ENCODE measurements at places on chromosomes 7 and 10.

- DNase-seq: no peak
Observed at GRCh38 chr7:121337398-121337797, 8.6 kb downstream of the WNT16 start.

- DNase-seq: peak; percentile 76
Observed at GRCh38 chr10:110530131-110530831, 32.6 kb downstream of the DUSP5 start.

- peak; percentile 12 for DNase-seq
Observed at GRCh38 chr10:132865851-132866600, 76.3 kb downstream of the CFAP46 start.

DNA sequence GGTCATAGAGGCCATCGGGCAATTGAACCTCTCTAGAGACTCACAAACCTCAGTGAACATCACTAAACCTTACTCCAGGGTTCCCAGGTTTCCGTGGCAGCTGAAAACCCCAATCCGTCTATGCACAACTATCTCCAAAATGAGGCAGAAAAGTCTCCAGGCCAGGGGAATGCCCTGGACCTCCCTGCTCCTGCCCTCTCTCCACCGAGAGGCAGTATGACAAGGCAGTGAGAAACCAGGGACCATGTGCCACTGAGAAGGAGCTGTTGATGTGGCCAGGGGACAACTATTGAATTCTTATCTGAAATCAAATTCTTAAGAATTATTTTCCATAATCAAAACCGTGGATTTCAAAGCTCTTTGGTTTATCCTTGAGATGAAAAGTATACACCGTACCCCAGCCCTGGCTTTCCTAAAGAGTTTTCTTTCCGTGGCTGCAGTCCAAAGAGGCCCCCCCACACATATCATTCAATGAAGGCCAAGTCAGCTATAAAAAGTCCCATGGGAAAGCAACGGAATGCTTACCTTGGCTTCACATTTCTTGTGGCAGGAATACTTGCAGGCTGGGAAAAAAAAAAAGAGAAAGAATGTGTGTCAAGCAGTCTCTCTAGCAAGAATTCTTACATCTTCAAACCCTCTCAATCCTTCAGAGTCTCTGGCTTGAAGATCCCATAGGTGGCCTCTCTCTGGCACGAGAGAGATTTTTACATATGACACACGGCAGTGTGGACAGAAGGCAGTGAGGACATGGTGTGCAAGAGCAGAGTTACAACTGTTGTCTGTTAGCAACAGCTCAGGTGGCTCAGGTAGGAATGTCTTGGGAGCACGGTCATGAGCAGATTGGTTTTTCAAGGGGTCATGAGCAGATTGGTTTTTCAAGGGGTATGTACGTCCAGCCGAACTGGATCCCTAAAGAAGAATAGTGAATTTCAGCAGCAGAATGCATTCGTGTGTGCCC, 75.2 kb downstream of the TNS3 start:
- DNase-seq: no peak

GRCh38 chr10:131698232-131698631, 202.6 kb upstream of the PPP2R2D start:
- DNase-seq: no peak

DNA sequence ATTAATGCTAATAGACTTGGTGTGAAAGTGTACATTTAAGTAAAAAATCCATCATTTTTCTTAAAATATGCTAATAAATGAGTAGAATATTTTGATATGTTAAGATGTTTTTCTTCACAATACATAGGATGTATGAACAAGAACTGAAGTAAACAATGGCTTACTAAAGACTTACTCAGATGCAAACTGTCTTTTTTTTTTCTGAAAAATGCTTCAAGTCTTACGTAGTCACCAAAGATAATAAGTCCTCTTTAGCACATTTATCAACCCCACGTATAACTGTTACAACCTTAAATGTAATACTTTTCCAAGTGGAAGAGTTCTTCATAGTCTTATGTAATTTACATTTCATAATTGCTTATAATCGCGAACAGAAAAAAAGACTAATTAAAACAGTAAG, 54.8 kb downstream of the MDFIC start:
- DNase-seq: no peak

DNA sequence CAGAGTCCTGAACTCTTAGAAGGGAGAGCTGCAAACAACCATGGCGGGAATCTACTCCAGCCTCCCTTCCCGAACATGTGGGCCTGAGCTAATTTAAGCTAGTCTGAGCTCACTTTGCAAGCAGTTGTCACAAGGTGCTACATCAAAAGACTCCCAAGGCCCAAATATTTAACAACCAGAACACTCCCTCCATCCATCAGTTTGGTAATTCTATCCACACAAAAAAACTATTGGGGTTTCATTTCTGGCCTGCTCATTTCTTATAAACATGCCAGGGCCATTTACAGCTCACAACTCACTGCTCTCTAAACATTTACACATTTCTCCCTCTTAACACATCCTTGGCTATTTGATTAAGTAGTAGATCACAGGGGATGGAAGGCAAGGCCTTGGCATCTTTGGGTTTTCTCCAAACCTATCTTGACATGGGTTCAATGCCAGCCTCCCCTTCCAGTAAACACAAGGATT, 263.4 kb downstream of the KCNMA1 start:
- DNase-seq: no peak

DNA sequence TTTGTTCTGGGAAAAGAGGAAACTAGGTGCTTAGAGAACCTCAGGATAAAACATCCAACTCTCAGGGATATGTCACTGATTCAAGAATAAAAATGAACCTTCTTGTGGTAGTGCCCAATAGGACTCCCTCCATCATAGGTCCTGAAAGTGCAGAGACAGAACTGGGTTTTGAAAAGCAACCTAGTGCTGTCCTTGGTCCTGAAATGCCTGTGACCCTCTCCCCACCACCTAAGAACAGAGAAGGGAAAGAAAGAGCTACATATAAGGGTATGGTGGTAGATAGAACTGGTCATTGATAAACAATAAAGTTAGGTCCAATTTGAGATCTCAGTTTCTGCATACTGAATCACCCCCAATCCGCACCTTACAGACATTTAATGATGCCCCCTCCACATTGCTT, 953.3 kb downstream of the XPNPEP1 start:
- DNase-seq: no peak

DNA sequence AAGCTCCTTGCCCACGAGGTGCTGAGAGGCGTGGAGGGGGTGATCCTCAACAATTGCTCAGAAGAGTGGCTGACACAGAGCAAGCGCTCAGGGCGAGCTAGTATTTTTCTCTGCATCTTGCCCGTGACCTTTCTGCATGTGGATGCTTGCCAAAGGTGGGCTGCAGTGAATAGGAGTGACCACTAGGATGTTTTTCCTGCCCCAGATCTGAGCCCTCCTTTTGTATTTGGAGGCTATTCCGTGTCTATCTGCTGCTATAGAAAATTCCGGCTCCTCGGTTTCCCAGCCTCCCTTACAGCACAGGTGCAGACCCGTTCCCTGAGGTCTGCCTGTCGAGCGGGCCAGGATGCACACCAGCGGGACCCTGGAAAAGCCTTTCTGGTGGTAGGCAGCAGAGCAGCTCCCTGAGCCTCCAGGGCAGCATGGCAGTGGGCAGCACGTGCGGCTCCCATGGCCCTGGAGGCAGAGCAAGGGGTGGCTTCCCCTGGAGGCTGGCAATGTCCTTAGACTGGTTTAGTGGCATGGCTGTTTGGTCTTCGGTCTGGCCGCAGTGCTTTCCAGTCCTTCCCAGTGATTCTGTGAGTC, 145.1 kb upstream of the PCBD1 start:
- no peak for DNase-seq

DNA sequence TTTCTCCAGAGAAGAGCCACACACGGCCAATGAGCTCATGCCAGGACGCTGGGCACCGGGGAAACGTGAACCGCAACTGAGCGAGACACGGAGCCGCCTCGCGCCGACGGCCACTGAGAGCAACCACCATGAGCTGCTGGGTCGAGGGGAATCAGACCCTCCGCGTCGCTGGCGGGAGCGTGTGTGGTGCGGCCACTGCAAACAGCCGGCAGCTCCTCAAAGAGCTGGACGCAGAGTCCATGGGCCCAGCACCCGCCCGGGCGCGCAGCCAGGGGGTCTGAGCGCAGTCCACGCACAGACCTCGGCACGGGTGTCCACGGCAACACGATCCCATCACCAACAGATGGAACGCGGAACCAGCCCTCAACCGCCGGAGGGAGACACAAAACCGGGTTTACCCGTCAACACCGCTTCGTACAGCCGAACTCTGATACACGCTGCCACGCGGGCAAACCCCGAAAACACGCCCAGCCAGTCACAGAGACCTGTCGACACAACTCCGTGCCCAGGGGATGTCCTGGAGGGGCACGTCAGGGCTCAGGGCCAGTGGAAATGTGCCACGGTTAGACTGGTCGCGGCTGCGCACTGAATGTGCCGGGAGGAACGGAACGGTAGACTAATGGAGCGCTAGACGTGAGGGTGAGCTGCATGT, 147.1 kb downstream of the ELFN1 start:
- no peak for DNase-seq

- no peak for DNase-seq
Observed at GRCh38 chr7:101768280-101768679, 49.1 kb upstream of the CUX1 start.

All from left cardiac atrium (tissue), 4 donors.